ENCODE measurements at places on chromosomes 11 and 22.

DNA sequence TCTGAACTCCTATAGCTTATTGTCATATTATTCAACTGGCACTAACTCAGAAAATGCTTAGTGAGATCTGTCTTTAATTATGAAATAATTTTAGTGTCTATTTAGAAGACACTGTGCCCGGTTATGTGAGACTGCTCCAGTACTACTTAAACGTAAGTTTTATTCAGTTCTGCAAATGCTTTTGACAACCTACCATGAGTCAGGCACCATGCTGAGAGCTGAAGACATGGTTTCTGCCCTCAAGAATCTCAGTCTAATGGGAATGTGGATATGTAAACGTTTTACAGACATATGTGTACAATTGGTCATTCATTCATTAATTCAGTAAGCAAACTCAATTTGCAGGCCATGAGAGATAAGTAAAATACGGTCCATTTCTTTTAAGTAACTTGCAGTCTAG is 40.0 kb downstream of the DCUN1D5 start:
- DNase-seq = no peak

- no peak for DNase-seq
Measured at GRCh38 chr22:37245740-37246139, 1.7 kb upstream of the RAC2 start.

DNA sequence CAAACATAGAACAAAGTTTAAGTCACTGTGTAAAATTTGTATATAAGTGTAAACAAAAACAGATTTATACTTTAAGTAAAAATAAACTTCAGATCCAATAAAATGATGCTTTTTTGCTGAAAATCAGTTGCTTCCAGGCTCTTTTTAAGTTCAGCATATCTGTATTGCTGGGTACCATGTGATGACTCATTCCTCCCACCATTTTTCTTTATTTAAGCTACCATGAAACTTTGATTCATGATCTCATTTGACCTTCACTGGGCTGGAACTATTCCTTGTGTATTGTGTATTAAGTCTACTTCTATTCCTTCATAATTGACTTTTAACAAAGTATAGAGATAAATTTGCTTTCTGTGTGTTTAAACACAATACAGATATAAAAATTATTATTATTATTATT is 46.3 kb upstream of the RRM1 start:
- DNase-seq = peak; percentile 42

GRCh38 chr22:39148727-39149535 is 3.5 kb downstream of the CBX7 start:
- DNase-seq = peak; percentile 16

- no peak for DNase-seq
Measured at GRCh38 chr11:12526789-12527188, 147.4 kb upstream of the TEAD1 start.

DNA sequence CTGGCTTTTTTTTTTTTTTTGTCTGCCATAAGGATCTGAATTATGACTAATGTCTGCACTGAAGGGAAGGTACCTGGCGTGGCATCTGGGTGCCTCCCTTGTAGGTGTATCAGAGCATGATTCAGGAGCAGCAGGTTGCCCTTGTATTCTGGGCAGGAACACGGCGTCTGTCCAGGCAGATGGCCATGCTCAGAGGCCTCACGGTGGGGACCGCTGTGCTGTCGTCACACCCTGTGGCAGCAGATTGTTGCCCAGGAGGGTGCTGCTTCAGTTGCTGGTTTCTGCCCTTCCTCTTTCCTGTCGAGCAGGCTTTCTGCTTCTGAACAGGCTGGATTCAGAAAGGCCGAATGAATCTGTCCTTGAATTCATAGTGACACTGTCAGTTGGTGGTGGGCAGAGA is 11.0 kb downstream of the ZNRF3 start:
- DNase-seq = peak; percentile 14

DNA sequence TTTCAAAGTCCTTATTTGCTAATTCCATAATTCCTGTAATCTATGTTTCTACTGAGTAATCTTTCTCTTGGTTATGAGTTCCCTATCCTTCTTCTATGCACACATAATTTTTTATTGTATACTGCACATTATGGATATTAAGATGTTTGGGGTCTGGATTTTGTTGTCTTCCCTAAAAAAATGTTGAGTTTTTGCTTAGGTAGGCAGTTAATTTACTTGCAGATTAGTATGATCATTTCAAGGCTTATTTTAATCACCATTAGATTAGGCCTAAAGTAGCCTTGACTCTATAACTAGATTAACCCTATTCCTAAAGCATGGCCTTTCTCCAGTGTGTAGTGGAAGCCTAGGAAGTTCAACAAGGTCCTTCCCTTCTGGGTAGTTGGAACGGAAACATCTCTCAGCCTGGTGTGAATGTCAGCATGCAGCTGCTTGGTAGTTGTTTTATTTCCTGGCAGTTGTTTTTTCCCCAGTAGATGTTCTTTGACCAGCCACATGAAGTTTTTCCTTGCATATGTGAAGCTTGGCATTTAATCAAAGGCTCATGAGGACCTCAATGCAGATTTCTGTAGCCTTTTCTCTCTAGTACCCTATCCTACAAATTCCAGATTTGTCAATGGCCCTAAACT is 419.3 kb upstream of the NARS2 start:
- no peak for DNase-seq

DNA sequence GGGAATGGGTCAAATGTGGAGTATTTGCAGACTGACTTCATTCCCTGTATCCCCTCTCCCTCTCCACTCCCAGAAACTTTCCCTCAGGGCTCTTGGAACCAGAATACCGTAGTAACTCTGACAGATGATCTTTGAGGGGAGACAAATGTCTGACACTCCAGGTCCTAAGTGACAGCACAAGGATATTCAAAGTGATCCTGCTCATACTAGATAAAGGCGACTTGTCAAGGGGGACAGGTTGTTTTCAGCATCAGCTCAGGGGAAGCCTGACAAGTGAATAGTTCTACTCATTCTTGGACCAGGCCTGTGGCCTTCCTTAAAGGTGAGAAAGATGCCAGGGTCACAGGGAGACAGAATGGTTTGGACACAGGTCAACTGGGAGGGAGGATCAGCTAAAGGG is 92.8 kb downstream of the NXPE2 start:
- DNase-seq = no peak

DNA sequence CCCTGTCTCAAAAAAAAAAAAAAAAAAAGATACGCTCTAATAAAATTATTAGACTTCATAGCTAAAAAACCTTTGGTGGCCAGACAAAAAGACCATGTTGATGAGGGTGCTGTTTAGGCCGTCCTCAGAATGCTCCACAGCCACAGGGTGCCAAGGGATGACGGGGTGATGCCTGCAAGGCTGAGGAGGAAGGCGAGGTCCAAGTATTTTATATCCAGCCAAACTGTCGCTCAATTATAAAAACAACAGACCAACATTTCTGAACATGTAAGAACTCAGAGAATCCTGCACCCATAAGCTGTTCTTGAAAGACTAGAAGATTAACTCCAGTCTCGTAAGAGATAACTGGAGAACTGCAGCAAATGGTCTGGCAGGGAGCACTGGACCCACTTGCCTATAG is 29.2 kb downstream of the TBX1 start:
- DNase-seq = no peak

- DNase-seq = no peak
Measured at GRCh38 chr22:22196833-22197477, 47.6 kb upstream of the VPREB1 start.

- no peak for DNase-seq
Measured at GRCh38 chr22:26182723-26183122, 13.5 kb downstream of the SEZ6L start.

DNA sequence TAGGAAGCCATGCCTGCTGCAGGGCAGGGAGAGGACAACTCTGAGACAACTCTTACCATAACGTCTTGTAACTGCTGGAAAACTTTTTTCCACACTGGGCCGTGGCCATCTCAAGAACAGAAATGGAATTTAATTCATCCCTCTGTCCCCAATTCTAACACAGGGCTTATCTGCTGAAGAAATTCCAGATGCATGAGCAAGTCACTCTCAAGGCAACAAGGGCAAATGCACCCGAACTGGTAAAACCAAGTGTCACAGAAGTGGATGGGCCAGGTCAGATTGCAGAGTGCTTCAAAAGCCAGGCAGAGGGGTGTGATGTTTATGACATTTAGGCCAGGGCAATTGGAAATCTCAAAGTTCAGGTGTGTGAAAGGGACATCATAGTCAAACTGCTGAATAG is 7.4 kb downstream of the SMPD1 start:
- DNase-seq = no peak

- DNase-seq = no peak
Measured at GRCh38 chr11:86212019-86212611, 32.4 kb upstream of the EED start.

GRCh38 chr11:1300569-1301187 is 8.8 kb downstream of the TOLLIP start:
- no peak for DNase-seq

GRCh38 chr11:132941024-132941646 is 591.2 kb downstream of the OPCML start:
- peak; percentile 20 for DNase-seq

- DNase-seq = peak; percentile 66
Measured at GRCh38 chr22:21642584-21643448, 714 bp downstream of the SDF2L1 start.

- no peak for DNase-seq
Measured at GRCh38 chr11:23263466-23263865, 403.2 kb upstream of the CCDC179 start.

GRCh38 chr11:16030664-16031063 is 325.7 kb downstream of the SOX6 start:
- DNase-seq = no peak

DNA sequence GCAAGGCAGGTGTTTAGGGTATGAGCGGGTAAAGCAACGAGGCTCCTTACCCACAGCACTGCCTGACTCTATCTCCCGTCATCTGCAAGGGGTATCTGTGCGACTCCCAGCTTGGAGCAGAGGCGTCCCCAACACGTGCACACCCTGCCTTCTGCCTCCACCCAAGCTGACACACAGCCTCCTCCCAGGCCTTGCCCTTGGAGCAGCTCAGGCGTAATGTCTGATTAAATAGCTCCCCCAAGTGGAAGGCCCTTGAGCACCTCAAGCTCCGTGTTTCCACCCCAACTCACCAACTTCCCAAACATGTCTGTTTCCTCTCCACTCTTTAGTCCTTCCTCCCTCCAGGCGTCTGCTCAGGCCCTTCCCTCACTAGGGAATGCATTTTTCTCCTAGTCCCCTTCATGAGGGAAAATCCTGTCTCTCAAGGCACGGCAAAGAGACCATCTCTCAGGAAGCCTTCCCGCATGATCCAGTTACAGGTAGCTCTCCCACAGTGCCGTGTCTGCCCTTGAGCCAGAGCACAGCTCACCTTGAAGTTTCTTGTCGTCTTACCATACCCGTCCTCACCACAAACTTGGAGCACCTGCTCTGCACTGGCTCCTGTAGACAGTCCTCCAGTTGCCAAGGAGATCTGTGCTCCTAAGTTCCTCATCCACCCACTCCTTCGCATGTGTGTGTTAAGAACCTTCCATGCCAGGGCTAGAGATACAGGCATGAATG is 15.8 kb downstream of the CYB5R2 start:
- DNase-seq = peak; percentile 52

- no peak for DNase-seq
Measured at GRCh38 chr11:93567401-93567895, 24.3 kb upstream of the SMCO4 start.

- DNase-seq = no peak
Measured at GRCh38 chr22:26416670-26417276, 12.3 kb upstream of the ASPHD2 start.

GRCh38 chr22:50560034-50560433 is 2.7 kb downstream of the SYCE3 start:
- DNase-seq = no peak

DNA sequence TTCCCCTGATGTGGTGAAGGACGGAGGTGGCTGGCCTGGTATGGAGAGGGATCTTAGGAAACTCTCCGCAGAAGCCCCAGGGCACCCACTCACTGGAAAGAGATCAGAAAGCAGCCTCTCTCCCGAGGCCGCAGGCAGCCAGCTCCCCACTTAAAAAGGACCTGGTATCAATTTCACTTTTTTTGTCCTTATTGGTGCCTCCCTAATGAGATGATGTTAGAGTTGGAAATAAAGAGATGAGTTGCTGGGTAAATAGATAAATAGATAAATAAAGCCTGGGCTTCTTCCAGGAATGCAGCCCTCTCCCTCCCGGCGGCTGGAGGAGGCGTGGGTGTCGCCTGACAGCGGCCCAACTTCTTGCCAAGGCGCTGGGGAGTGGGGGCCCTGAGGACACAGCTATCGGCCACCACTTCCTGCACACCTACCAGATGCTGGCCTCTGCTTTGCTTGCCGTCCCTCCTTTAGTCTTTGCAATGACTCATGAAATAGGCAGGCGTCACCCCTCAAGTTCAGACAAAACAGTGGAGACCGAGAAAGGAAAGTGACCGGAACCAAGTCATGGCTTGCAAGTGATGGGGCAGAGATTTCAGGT is 42.9 kb downstream of the LINC01488 start:
- no peak for DNase-seq

GRCh38 chr11:36126678-36127077 is 162.5 kb downstream of the COMMD9 start:
- DNase-seq = no peak

GRCh38 chr22:19610518-19611253 is 86.5 kb upstream of the CLDN5 start:
- no peak for DNase-seq

- no peak for DNase-seq
Measured at GRCh38 chr11:12455938-12456337, 78.6 kb downstream of the PARVA start.

GRCh38 chr11:19326499-19326898 is 85.8 kb upstream of the E2F8 start:
- no peak for DNase-seq

GRCh38 chr22:45164270-45165088 is 754 bp downstream of the NUP50 start:
- no peak for DNase-seq

DNA sequence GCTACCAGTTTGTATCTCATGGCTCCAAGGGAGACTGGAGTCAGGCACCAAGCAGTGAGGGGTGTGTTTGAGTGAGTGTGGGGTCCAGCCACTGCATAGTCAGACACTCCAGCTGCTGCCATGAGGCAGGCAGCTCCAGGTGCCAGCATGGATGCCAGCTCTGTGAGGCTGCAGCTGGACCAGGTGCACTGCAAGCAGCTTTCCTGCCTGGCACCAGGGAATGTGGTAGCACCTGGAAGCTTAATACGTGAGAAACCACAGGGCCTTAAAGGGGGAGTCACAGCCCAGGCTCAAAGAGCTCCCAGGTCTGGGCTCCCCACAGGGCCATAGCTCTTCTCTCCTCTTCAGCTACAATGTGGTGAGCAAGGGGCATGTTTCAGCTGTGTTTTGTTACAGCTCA is 817.8 kb upstream of the LUZP2 start:
- no peak for DNase-seq

DNA sequence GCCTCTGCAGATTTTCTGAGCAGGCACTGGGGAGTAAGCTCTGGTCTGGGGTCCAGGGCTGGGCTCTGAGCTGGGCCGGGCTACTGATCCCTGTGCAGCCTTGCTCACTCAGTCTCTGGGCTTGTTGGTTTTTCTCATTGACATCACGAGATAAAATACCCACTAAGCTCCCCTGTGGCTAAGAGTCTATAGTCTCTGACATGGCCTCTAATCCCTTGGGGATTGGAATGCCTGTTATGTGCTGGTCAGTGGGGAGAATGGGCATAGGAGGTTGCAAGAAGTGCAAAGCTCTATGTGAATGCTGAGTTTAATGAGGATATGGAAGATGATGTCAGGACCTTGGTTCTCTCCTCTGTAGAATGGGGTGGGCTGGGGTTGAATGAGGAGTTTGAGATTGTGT is 23.3 kb downstream of the ELF5 start:
- DNase-seq = no peak

Measured in suppressor macrophage treated with lipopolysaccharide for 4 hours (primary cell).